ENCODE measurements at places on chromosomes 12 and 14.

DNA sequence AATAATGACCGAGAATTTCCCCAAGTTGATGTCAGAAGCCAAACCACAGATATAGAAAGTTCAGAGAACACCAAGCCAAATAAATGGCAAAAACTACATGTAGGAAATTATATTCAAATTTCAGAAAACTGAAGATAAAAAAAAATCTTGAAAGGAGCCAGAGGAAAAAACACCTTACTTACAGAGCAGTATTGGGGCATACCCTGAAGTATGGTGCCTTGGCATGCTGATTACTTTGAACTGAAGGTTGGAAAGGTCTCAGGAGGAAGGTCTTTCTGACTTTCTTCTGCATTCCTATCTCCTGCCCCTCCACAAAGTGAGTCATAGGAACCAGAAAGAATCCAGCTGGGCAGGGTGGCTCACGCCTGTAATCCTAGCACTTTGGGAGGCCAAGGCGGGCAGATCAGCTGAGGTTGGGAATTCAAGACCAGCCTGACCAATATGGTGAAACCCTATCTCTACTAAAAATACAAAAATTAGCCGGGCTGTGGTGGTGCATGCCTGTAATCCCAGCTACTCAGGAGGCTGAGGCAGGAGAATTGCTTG, 8.8 kb upstream of the FGF6 start:
- DNase-seq, result no peak

DNA sequence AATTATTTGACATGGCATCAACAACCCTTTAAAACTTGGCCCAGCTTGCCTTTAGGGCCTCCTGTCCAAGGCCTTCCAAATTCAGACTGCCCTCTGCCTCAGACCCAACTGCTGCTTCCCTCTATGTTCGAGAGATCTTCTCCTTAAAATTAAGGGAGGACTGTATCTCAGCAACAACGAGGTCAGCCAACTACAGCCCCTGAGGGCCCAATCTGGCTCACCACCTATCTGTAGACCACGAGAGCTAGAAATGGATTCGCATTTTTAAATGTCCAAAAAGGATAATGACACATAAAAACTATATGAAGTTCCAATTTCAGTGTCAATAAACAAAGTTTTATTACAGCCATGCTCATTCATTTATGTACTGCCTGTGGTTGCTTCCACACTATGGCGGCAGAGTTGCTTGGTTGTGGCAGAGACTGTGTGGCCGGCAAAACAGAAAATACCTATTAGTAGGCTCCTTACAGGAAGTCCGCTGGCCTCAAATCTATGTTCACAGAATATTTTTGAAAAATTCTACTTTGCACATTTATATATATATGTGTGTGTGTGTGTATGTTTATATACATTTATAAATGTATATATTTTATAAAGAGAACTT, 1026.9 kb downstream of the BCL11B start:
- no peak for DNase-seq

GRCh38 chr14:42316693-42317092, 710.0 kb downstream of the LRFN5 start:
- DNase-seq, result no peak

- DNase-seq, result no peak
Observed at GRCh38 chr12:64080319-64081007, 141.6 kb downstream of the KICS2 start.

DNA sequence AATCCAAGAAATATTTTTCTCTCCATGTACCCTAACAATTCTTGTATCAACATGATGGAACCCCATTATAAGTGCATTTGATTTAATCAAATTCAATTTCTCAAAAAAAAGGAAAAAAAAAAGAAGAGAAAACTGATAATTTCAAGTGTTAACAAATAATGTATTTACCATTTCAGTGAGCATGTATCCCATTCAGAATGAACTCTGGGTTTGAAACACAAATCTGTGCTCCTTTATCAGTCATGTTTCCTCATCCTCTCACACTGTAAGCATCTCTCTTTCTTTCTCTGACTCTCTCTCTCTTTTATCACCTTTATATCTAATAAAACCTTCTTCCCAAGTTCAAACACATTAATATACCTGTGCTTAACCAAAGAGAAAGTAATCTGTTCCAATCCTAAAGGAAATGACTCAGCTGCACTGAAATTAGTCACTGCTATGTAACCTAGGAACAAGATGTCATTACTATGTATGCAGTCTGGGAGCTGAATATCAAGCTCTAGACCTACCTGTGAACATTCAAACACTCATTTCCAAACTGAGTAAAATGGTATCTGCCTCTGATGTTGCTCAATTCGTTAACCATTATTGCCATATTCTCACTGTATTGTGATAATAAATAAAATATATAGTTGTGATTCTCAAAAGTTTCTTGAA, 135.0 kb upstream of the LRIG3 start:
- no peak for DNase-seq

DNA sequence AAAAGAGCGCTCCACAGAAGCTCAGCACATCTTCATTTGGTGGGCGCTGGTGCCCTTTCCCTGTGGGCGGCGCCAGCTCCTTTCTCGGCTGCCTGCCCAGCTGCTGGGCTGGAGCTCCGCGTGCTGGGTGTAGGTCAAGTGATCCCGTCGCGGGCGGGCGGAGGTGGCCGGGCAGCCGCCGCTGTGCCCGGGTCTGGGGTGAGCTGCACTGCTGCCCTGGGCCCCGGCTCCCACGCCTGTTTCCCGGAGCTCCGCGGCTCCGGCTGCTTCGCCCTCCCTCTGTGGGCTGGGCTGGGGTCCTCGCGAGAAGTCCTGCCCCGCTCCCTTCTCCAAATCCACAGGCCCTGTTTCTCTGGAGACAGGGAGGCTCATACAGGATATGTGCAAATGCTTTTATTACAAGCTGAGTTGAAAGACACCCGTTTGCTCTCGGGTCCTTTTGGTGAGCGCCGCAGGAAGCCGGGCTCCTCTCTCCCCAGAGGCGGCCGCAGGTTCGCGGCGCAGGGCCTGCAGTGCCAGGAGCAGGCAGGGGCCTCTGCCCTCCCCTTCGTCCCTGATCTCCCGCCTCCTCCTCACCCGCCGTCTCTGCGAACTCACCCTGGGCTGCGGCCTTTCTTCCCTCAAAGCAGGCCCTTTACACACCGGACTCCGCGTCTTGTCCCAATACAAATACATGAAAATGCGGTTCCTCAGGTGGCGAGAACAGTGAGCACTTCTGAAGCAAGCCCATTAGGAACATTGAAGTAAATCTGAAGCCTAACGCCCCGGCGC, 67.8 kb upstream of the CAPRIN2 start:
- DNase-seq, result peak; percentile 1

Measured in T-helper 9 cell (primary cell).